ENCODE measurements at places on chromosomes 12 and 14. TPM values are rescaled to one million over a fixed set of nuclear protein-coding genes. Genes with fewer than 3 reads are reported as not detected.

DNA sequence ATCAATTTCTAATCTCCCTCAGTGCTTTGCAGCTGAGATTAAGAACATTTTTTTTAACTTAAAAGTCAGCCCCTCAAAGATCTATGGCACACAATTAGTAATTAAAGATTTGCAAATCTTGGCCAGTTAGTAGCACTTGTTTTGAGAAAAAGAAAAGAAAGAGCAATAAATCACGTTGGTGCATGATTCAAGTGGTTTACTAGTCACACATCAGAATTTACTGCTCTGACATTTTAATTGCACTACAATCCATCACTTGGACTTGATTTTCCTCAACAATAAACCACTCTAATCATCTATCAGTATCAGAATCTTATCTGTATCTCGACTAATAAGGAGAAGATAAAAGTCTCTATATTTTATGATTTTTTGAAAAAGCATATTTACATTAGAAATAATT lies 154.3 kb downstream of the HELB start:
- no peak for DNase-seq

Gene OR6C2
- total RNA-seq: not detected

- DNase-seq: peak; percentile 24
Measured at GRCh38 chr12:100733817-100734593, 60.6 kb upstream of the ANO4 start.

DNA sequence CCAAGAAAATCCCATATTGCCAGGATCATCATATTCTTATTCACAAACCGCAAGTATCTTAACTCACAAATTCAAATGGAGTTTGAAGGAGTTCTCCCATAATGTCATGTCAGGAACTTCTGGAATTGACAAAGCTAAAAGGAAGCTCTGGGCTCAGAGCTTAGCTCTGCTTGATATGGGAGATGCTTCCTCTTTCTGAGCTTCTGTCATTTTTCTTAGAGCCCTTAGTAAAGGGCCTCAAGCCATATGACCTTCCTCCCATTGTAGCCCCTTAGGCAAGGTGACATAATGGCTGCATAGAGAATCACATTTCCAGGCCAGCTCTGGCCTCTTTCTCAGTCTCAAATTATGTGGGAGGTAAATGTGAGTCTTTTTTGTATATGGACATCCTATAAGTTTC lies 40.9 kb downstream of the SLC4A8 start:
- DNase-seq: no peak

GRCh38 chr14:67837011-67837624 lies 17.5 kb downstream of the RAD51B start:
- DNase-seq: peak; percentile 69

Gene SLC41A2
- total RNA-seq: 11.9 TPM

Gene TMEM229B
- 0.50 TPM for total RNA-seq

Gene SERPINA9
- total RNA-seq: 0.19 TPM

- DNase-seq: no peak
Measured at GRCh38 chr14:104937161-104937560, 12.5 kb downstream of the PLD4 start.

- no peak for DNase-seq
Measured at GRCh38 chr14:85579942-85580341, 50.0 kb downstream of the FLRT2 start.

Gene MYH6
- total RNA-seq: not detected

DNA sequence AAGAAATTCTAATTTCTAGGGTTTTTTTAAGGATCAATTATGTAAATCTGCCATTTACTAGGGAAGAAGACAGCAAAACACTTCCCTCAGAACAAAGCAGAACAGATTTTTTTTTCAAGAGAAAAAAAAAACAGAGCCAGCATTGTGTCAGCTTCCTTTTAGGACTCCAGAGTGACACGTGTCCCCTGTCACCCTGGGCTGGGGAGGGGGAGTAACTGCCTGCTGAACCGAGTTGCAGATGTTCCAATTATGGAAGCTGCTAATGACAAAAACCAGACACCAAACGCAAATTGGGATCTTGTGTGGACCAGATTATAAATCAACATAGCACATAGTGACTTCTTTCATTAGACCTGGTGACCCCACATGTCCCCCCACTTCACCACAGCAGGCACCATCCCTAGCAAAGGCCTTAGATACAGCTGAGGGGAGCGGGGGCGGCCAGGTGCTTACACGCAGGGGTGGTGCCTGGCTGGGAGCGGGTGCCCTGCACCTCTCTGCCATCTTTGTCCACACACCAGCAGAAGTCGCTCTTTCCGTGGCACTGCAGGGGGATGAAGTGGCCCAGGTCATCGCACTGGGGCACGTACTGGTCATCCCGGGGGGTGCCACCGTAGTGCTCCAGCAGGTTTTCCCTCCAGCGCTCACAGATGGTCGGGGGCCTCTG lies 25.4 kb downstream of the RTRAF start:
- DNase-seq: no peak

DNA sequence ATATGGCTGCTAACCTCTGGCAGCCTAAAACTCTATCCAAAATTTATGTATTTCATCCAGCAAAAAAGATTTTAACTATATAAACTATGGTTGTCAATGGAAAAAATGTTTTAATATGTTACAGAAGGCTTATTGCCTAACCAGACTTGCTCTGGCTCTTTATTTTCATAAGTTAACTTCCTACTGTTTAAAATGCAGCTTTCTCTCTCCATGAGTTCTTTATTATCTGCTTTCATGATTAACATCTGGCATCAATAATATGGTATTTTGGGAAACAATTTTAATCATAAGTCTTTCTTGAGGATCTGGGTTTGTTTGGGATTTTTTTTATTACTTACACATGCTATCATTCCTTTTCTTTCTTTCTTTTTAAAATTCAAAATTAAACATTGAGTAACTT lies 20.5 kb downstream of the KERA start:
- DNase-seq: no peak

Gene SERPINA10
- not detected for total RNA-seq

GRCh38 chr12:125999628-126000027 lies 934.4 kb downstream of the AACS start:
- no peak for DNase-seq

Gene TAS2R13
- 0.42 TPM for total RNA-seq

DNA sequence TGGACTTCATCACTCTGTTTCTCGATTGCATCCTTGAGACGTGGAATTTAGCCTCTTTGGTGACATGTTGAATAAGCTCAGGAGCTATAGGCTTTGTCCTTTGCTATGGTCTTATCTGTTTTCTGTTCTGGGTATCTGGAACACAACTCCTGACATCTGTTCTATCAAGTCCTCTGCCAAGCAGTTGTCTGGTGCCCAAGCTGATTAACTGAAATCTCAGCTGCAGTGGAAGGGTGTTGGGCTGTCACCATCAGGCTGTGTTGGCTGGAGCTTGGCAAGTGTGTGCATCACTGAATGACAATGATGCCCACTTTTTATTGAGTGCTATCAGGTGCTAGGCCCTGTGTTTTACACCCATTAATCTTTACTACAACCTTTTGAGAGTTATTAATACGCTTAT lies 77.8 kb downstream of the SMOC1 start:
- no peak for DNase-seq

Gene NTF3
- total RNA-seq: not detected

Gene SOAT2
- total RNA-seq: 0.16 TPM

Gene TAS2R43
- total RNA-seq: 2.8 TPM

DNA sequence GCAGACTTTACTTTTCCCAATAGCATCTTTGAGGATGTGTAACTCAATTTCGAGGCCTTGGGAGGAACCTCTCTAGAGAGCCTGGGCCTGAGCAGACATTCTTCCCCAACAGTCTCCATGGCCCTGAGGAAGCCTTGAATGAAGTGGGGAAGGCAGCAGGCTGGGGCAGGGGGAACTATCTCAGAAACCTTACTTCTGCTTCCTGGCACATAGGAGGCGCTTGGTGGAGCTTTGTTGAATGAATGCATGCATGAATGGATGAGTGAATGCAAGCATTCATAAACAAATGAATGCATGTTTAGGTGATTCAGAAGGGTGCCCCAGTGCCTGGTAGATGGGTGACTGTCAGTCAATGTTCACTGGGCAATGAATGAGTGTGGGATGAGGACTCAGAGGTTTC lies 58.3 kb downstream of the GALNT16 start:
- no peak for DNase-seq
